Stimulated activated CD8-positive, alpha-beta memory T cell treated with anti-CD3 and anti-CD28 coated beads, Interleukin-4, amount 100 ng/mL, for 1 hour (primary cell): ENCODE measurements at places on chromosomes 2 and 18.

DNA sequence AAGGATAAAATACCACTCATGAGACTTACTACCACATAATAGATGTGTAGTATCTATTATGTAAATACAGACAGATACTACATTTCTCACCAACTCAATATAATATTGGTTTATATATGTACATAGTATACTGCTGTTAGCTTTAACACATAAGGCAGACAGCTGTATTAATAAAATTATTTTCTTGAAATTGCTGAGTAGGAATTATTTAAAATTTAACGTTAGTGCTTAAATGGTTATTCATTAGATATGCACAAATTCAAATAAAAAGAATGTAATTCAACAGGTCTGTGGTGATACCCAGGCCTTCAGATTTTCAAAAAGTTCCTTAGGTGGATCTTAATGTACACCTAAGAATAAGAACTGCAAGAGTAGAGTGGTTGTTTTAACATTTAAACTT, 59.0 kb downstream of the PRPF40A start:
- DNase-seq = no peak

GRCh38 chr2:226336283-226336682, 463.3 kb downstream of the IRS1 start:
- no peak for DNase-seq

DNA sequence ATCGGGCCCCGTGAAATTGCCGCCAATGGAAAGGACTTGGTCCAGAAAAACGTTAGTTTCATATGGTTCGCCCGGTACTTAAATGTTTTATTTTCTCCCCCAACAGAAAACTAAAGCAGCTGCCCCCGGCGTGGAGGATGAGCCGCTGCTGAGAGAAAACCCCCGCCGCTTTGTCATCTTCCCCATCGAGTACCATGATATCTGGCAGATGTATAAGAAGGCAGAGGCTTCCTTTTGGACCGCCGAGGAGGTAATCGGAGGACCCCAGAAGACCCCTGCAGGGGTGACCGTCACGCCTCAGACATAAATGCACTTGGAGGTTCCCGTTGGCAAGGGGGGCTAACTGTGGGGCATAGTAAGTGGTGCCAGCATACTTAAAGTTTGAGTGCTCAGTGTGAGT, 742 bp downstream of the RRM2 start:
- no peak for DNase-seq

DNA sequence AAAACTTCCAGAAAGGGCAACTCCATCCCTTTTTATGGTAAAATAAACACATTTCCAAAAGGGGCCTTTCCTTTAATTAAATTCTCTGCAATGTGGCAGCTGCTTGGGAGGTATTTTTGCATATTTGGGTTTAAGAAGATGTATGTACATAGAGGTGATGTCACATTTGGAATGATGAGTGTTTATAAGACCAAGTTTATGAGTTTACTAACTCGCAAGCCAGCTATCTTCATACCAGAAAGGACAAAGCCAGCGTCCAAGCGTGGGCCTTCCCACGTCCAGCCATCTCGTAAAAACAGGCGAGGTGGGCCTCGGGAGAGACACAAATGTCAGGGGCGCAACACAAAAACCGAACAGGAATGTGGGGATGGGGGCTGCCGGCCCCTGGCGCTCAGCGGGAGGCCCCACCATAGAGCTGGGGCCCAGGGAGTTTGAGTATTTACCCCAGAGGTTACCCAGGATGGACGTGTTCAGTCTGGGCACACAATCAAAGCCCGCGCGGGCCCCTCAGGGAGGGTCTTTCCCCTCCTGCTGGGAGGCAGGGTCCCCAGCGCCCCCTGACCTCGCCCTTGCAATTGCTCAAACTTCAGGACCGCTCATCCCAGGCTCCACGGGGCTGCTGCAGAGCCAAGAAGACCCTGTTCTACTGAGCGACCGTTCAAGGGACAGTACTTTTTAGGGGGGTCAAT, 137.3 kb downstream of the TWIST2 start:
- DNase-seq = no peak

DNA sequence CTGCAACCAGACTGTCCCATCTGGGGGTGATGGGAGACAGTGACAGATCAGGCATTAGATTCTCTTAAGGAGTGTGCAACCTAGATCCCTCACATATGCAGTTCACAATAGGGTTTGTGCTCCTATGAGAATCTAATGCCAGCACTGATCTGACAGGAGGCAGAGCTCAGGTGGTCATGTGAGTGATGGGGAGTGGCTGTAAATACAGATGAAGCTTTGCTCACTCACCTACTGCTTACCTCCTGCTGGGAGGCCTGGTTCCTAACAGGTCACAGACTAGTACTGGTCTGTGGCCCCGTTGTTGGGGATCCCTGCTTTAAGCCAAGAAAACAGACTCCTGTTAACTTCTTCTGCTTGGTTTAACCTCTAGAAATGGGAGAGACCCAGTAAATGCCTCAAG, 3.2 kb downstream of the CYP27A1 start:
- no peak for DNase-seq

DNA sequence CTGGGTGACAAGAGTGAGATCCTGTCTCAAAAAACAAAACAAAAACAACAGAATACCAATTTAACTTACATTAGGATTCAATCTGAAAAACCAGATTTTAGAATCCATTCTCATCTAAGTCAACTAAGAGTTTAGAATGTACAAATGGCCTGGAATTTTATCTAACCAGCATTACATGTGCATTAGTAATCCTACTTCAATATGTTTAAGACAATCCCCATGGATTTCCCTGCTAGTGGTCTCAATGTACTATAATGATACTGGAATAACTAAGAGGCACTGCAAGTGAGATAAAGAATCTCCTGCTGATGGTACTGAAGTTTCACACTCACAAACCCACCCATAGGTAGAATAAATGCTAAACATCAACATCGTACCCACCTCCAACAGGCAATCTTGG, 53.9 kb upstream of the DNER start:
- DNase-seq = no peak

GRCh38 chr2:142502402-142502801, 371.6 kb upstream of the LRP1B start:
- DNase-seq = no peak
